Mammary epithelial cell (primary cell): ENCODE measurements at places on chromosomes 16 and 17.

DNA sequence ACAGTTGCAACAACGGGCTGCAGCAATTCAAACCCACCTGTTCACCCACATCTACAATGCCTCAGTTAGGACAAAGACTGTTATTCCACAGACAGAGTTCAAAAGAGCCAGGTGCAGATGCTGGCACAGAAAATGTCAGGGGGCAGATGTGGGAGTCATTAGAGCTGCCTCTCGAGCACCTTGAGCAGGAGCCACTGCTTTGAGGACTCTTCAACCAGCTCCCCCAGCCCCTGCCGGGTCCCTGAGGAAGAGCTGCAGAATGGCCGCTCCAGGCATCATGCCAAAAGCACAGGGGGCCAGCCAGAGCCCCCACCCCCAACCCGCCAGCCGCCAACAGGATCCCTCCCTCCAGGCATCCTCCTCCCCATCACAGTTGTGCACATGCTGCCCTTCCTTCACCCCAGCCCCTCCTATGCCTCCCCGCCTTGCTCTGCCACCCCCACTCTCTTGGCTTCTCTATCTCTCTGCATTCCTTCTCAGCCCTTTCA, 20.8 kb downstream of the C17orf67 start:
- DNase-seq, result no peak

DNA sequence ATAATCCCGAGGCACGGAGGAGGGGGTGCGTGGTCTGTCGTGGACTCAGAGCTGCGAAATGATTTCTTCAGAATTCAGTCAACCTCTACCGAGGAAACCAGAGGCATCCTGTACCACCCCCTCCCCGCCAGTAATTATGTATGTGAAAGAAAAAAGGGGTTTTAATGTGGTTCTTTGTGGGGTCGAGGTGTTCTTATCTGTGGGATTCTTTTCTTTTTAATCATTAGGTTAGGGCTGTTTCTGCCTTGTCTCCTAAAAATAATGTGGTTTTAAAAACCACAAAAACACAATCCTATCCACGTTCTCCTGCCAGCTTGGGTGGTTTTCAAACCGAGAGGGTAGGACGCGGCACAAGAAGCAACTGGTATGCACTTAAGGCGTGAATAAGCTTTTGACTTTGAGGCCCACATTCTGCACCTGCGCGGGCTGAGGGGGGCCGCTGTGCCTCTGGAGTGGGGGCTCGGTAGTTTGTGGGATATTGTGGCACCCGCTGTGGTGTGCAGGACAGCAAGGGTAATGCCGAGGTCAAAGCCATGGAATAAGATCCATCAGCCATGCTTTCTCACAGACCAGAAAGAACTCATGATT, 1.0 kb downstream of the SLC47A1 start:
- peak; percentile 16 for DNase-seq

- DNase-seq, result peak; percentile 79
These were observed 20.5 kb upstream of the JPH3 start for GRCh38 chr16:87581857-87582215.

DNA sequence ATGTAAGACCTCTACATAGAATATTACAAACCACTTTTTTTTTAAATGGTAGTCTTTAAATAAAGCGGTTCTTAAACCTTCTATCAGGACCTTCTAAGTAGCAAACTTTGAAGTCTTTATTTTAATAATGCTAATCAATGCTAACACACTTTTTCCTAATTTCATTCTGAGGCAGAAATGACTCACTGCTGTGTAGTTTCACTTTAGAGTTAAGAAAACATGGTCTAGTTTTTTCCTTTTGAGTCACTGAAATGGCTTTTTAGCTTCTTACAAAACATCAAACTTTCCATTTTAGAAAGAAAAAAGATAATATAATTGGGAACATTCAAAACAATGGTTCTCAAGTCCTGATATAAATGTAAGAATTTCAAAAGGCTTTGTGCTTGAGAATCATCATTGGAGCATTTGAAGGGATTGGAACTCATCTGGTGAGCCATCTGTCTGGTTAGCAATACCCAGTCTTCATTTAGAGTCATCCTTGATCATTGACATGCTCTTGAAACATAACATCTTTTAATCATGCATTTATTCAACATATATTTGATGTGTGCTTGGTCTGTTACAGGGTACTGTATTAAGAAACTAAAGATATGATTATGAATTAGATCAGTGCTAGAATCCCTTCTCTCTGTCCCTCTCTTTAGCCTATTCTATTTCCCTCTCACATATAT, 258.3 kb upstream of the MON1B start:
- DNase-seq, result peak; percentile 22

DNA sequence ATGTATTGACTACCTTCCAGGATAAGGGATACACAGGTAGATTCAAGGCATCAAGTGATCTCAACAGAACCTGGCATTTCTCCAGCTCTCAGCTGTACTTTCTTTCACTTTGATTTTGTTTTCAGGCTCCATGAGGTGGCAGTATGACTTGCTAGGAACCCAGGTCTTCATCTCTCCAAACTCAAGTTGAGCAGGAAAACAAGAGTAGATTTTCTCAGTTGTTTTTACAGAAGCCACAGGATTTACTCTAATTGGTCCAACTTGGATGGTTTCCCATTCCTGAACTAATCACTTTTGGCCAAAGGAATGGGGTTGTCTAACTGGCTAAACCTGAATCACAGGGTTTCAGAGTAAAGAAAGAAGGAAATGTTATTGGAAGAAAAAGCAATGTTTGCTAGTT, 146.6 kb downstream of the TRIM37 start:
- peak; percentile 74 for DNase-seq

- DNase-seq, result no peak
These were observed 64.8 kb upstream of the TBC1D3K start for GRCh38 chr17:37859451-37859850.

- DNase-seq, result no peak
These were observed 352.7 kb downstream of the CA10 start for GRCh38 chr17:51805765-51806164.

DNA sequence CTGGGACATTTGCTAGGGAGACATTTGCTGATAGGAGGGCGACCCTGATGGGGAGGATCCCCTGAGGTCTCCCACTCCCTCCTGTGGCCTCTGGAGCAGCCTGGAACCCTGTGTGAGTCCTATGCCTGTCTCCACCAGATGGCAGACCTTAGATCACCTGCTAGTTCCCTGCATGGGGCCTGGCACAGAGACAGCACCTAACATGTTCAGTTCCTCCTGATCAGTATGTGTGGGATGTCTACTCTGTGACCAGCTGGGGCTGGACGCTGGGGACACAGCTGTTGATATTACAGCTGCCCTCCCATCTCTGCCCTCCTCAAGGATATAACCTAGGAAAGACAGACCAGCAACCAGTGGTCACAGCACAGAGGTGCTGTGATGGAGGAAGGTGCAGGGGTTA, 1.1 kb upstream of the ADCY7 start:
- DNase-seq, result no peak

DNA sequence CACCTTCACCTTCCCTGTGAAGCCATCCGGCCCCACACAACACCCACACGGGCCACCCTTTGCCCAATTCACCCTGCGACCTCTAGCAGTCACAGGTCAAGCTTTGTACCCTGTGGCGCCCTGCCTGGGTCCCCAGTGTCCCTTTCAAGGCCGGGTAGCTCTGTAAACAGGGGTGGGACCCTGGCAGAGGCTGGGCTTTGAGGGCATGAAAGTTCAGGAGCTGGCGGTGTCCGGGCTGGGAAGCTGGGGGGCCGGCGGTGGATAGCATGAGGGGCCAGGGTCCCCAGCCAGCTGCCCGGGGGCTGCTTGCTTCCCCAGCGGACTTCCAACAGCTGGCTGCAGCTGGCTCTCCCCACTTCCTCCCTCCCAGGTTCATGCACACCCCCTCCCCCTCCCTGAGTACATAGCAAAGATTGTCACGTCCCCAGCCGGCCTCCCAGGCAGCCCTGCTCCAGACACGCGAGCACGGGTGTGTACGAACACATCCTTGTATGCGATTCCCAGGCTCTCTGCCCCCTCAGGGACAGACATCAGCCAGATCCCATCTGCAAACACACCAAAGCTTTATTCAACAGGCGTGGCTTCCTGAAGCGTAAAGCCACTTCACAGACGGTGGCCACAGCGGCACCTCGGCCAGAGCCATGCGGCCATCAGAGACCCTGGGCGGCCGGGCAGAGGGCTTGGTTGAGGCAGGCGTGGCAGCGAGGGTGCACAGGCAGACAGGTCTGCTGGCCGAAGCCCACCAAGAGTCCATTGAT, 8.2 kb downstream of the NTHL1 start:
- no peak for DNase-seq

DNA sequence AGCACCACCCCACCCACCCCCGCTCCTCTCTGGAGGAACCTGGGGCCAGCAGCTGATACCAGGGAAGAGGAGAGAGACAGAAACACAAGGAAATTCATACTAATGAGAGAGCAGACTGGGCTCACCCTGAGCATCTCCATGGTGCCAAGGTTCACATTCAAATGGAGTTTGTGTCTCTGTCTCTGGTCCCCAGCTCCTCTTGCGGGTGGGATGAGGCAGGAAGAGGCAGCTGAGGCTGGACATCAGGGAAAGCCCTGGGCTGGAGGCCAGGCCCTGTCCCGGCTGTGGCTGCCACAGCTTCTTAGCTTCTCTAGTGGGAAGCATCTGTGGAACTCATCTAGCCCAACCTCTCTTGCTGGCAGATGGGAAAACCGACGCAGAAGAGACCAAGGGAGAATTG, 121.5 kb downstream of the SDK2 start:
- DNase-seq, result no peak
